ENCODE measurements at places on chromosomes 2 and 18. TPM values are rescaled to one million over a fixed set of nuclear protein-coding genes. Genes with fewer than 3 reads are reported as not detected.

CHRNG gene
- total RNA-seq, result not detected

GNLY gene
- total RNA-seq, result 10.5 TPM

SOCS6 gene
- total RNA-seq, result 42.3 TPM

CCDC68 gene
- total RNA-seq, result 78.2 TPM

- DNase-seq, result no peak
These were observed 185.9 kb upstream of the NRP2 start for GRCh38 chr2:205496370-205496769.

DNA sequence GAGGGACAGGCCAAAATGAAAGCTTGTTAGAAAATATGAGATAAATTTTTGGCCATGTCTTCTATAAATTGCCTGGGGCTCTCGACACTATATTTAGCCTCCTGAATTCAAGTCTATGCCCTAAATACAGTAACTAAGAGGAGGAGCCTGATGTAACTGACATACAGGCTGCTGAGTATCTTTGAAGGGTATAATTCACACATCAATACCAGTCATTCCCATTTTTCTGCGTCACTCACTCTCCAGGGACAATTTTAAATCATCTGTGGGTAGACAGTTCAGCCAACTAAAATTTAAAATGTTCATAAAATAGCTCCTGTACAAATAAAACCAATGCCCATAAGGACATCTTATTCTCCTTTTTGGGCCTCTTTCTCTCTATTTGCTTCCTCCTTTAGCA lies 105.9 kb downstream of the AP1S3 start:
- no peak for DNase-seq

DNA sequence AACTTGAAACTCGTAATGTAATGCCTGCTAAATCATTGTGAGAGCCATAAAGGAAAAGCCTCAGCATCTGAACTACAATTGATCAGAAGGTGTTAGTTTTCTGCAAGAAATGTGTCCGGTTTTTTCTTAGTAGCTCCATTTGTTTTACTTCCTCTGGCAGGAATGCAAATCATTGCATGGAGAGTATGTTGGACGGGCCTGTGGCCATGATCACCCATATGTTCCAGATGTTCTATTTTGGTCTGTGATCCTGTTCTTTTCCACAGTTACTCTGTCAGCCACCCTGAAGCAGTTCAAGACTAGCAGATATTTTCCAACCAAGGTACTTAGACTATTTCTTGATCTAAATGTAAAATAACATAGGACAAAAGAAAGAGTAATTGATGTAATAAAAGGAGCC lies 126.6 kb downstream of the DPP4 start:
- no peak for DNase-seq

GRCh38 chr2:54648256-54648655 lies 75.2 kb upstream of the EML6 start:
- DNase-seq, result no peak

GRCh38 chr2:159175182-159175581 lies 111.3 kb downstream of the WDSUB1 start:
- no peak for DNase-seq

GRCh38 chr2:119366161-119366648 lies 429 bp downstream of the C2orf76 start:
- DNase-seq, result no peak
